ENCODE measurements at places on chromosomes 5 and 9.
A peak's percentile ranks its signal among the peaks of the same experiment; 100 is the strongest.

- peak; percentile 77 for DNase-seq
Observed at GRCh38 chr9:97237951-97238889, 69.2 kb upstream of the CCDC180 start.

DNA sequence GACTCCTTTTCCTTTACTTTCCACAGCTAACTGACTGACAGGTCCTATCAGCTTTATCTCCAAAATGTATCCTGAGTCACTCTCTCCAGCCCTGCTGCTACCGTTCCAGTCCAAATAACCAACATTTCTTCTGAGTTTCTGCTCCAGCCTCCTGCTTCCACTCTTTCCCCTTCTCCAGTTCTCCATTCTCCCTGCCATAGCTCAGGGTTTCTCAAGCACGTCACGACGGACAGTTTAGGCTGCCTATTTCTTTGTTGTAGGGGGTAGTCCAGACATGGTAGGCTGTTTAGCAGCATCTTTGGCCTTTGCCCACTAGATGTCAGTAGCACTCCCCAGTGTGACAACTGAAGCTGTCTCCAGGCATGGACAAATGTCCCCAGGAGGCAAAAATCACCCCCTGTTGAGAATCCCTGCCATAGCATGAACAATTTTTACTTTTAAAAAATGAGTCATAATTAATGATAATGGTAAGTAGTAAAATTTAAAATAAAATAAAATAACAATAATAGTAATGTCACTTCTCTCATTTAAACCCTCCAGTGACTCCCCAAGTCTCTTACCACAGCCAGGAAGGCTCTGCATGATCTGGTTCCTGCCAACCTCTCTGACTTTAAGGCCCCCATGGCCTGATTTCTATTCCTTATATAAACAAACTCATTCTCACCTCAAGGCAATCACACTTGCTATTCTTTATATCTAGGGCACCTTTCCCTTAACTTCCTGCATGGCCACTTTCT lies 105.4 kb upstream of the FER start:
- peak; percentile 28 for DNase-seq

- DNase-seq: no peak
Observed at GRCh38 chr9:105246656-105247173, 2.3 kb downstream of the SLC44A1 start.

GRCh38 chr5:110055302-110055701 lies 365.6 kb downstream of the MAN2A1 start:
- no peak for DNase-seq

DNA sequence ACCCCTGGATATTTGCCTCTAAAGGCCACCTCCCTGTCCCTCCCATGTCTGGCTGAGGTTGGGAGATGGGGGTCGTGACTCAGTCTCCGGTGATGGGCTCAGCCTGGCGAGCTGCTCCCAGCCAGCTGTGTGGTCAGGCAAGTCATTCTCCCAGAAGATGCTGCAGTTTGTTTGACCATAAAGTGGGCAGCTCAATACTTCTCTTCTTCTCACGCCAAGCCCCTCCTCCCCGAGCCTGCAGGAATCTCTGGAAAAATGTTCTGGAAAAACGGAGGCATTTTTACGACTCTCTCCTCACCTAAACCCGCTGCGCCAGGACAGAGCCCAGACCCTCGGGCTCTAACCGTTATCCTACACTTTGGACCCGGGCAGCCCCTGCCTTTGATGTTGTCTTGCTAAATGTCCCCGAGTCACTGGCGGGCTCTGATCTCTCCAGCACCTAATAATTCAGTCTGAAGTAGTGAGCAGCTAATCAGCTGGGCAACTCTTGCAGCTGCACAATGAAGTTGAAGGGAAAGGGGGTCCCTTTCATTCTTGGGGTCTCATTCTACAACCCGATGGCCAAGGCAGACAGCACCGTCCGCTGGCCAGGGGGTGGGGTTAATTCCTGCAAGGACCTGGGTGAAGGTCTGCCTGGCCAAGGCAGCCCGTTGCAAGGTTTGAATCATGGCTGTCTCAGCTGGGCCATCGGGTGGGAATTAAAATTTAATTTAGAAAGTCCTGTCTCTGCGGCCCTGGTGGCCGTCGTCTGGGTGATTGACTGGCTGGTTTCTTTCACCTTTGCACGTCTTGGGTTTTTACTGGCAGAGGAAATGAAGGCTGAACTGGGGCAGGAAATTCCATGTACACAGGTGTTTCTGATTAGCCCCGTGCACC lies 12.3 kb downstream of the DCANP1 start:
- no peak for DNase-seq

- no peak for DNase-seq
Observed at GRCh38 chr9:68508547-68508946, 32.1 kb downstream of the TMEM252 start.

GRCh38 chr9:1721196-1721595 lies 294.0 kb upstream of the SMARCA2 start:
- DNase-seq: no peak

GRCh38 chr5:63495225-63495624 lies 467.0 kb downstream of the HTR1A start:
- DNase-seq: no peak

DNA sequence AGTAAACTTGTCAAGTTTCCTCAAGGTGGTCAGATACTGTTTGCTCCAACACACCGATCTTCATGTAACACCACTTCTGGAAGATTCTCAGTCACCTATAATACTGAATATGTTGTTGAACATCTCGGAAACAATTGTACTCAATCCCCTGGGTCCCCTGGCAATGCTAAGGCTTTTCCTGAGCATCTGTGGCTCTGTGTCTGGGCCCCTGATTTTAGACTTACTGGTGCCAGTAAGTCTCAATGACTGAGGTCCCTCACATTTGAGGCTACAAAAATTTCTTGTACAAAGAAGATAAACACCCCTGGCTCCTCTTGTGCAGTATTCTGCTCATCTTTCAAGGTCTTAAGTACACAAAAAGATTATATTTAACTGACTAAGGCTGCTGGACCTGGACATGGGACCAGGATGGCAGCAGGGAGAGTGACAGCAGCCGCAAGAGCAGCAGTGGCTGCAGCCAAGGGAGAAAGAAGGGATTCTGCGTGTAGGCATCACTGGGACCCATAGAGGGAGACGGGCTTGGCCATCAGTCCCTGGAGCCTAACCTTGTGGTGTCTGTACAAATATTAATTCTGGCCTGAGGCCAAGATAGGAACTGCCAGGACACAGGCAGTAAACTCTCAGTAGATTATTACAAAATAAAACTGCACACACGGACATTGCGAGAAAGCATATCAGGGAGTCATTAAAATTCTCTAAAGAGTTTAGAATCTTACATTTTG lies 49.0 kb upstream of the TNPO1 start:
- DNase-seq: no peak

DNA sequence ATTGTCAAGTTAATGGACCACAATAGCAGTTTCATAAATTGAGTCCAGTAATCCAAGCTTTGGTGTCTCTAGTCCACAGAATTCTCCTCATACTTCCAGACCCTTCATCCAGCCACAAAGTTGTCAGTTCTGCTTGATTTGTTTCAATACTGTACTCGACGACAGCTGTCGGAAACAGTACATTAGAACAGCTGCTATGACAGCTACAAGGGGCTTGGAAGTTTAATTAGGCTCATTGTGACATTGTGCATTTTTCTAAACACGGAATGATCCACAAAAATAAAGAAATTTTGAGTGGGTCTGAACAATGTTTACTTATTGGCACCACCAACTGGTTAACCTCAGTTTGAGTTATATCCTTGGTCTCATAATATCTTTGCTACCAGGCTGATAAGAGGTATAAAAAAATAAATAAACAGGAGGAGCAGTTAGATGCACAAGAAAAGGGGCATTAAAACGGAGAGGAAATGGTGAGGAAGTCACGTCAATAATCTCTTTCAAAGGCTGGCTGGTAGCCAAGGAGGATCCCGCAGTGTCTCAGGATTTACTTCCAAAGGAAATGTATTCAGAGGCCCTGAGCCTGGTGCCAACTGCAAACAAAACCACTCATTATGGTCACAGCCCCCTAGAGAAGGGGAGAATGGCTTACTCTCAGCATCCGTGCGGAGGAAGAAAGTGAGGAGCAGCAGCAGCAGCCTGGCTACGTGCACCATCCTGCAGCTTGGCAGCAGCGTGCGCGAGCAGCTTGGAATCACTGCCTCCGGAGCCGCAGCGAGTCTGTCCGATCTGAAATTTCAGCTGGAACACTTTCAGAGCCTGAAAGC lies 933.8 kb upstream of the DMAC1 start:
- no peak for DNase-seq

GRCh38 chr5:150402901-150403342 lies 9.8 kb downstream of the CD74 start:
- no peak for DNase-seq

GRCh38 chr9:136613824-136614371 lies 48.8 kb upstream of the EGFL7 start:
- DNase-seq: peak; percentile 33

DNA sequence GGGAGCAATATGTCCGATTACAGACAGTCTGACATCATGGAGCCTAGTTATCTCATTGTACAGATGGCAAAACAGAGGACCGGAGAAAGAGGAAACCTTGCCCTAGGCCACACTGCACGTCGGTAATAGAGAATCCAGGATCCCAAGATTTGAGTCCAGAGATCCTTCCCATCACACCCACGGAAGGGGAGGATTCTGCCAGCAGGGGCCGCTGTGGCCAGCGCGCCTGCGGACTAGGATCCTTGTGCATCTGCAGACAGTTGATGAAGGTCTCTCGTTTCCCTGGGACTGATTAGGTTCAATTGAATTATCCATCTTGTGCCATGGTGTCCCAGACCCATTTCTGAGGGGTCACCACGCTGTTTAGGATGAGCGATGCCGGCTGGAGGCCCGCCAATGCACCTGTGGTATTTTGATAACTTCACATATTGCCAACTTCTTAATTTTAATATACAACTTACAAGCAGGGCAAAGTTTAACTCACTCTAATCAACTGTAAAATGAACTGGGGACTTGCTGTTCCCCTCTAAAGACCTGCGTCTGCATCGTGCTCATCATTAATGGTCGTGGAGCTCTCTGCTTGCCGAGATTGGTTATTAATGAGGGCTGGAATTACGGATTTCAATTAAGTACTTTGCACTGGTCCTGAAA lies 592.7 kb upstream of the BRINP1 start:
- DNase-seq: no peak

GRCh38 chr5:2897276-2897961 lies 145.9 kb upstream of the IRX2 start:
- DNase-seq: no peak

GRCh38 chr5:54194318-54194717 lies 116.1 kb downstream of the ARL15 start:
- DNase-seq: no peak

- no peak for DNase-seq
Observed at GRCh38 chr5:173997331-173997730, 8.4 kb downstream of the C5orf47 start.

GRCh38 chr5:95900383-95900958 lies 61.2 kb downstream of the ELL2 start:
- no peak for DNase-seq

- no peak for DNase-seq
Observed at GRCh38 chr5:178389026-178389729, 156.6 kb upstream of the PHYKPL start.

- no peak for DNase-seq
Observed at GRCh38 chr9:87714819-87715218, 11.1 kb upstream of the CTSL start.

DNA sequence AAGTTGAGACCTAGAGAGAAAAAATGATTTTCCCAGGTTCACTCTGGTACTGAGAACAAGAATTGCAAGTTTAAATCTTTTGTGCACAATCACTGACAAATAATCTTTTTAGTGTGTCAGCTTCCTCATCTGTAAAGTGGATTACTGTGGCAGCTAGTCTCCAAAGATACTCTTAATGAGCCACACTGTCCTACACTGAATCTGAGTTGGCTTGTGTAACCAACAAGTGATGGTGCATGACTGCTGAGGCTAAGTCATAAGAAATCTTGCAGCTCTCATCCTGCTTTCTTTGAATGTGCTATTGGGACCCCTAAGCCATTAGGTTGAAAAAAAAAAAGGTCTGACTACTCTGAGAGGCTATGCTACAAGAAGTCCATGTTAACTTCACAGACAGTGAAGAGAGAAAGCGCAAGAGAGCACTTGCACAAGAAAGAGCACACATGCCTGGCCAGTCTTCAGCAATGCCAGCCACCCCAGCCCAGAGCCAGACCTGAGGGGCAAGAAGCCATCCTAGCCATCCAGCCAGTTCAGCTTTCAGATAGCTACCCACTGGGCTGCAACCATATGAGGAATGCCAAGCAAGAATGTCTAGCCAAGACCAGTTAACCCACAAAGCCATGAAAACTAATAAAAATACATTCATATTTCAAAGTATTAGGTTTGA lies 419.4 kb downstream of the RAB3C start:
- DNase-seq: no peak

- DNase-seq: no peak
Observed at GRCh38 chr5:167671176-167671575, 620.3 kb upstream of the WWC1 start.

GRCh38 chr5:130992095-130992494 lies 173.0 kb downstream of the HINT1 start:
- no peak for DNase-seq

GRCh38 chr5:42614509-42614908 lies 142.1 kb upstream of the CCDC152 start:
- no peak for DNase-seq

- DNase-seq: no peak
Observed at GRCh38 chr9:108867116-108867515, 5.0 kb downstream of the ACTL7A start.

DNA sequence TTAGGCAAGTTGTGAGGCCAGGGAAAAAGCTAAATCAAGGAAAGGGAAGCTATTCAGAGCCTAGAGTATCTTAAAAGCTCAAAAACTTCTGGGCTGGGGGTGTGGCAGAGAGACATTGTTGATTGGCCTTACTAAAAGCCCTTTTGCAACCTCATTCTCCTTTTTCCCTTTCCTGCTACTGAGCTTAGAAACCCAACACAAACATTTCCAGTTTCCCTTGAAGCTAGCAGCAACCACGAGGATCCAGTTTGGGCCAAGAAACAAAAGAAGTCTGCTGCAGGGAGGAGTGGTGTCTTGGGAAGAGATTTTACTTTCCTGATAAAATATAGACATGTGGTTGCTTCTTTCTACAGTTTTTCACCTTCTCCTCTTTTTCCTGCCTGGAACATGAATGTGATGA lies 135.5 kb upstream of the KLF9 start:
- no peak for DNase-seq

DNA sequence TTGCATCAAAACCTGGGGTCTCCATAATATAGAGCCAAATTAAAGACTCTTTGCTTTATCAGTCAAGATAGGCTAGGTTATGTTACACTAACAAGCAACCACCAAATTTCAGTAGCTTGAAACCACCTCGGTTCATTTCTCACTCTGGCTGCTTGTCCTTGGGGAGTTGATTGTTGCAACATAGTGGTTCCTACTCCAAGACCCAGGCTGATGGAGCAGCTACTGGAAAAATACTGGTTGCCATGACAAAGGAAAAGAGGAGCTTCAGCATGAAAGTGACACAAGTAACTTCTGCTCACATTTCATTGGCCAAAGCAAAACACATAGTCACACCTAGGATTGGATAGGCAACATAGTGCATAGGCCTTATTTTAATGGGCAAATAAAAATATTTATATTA lies 18.5 kb upstream of the RCL1 start:
- no peak for DNase-seq

DNA sequence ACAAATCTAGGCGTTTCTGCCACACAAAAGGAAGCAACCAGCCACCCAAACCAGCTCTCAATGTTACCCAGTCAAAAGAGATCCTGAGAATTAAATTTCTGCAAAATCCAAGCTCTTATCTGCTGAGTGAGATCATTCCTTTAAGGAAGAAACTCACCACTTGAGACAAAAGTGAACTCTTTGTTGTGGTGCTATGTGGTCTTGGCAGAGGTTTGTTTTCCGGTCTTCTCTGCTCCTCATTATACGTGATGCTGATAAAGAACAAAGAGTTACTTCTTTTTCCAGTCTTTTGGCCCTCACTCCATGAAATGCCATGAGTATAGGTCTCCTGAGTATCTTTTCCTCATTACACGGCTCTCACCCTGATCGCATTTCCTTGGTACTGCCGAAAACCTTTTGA lies 82.1 kb downstream of the PRKACG start:
- peak; percentile 20 for DNase-seq
